ENCODE measurements at places on chromosomes 12 and 14.
A peak's percentile ranks its signal among the peaks of the same experiment; 100 is the strongest.

- peak; percentile 35 for DNase-seq
Observed at GRCh38 chr14:91144425-91145145, 30.7 kb downstream of the DGLUCY start.

- no peak for DNase-seq
Observed at GRCh38 chr12:65248656-65249633, 29.5 kb upstream of the MSRB3 start.

DNA sequence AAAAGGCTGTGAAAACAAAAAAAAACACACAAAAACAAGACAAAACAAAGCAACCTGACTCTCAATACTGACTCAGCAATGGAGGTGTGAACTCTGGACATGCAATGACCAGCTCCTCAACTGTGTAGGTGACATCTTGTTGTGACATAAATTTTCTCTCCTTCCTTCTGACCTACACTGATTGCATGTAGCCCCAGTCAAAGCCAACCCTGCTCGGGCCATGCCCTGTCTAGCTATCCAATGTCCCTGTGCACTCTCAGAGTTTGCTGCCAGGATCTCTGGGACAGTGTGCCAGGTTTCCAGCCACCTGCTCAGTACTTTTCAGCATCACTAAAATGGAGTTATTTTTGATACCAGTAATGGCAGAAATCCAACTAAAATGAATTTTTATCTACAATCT is 18.9 kb upstream of the CRACR2A start:
- no peak for DNase-seq

GRCh38 chr12:117284140-117284539 is 77.3 kb downstream of the NOS1 start:
- no peak for DNase-seq

- DNase-seq: no peak
Observed at GRCh38 chr12:80861641-80862378, 75.9 kb downstream of the LIN7A start.

- DNase-seq: no peak
Observed at GRCh38 chr12:113234483-113234882, 13.2 kb downstream of the TPCN1 start.

DNA sequence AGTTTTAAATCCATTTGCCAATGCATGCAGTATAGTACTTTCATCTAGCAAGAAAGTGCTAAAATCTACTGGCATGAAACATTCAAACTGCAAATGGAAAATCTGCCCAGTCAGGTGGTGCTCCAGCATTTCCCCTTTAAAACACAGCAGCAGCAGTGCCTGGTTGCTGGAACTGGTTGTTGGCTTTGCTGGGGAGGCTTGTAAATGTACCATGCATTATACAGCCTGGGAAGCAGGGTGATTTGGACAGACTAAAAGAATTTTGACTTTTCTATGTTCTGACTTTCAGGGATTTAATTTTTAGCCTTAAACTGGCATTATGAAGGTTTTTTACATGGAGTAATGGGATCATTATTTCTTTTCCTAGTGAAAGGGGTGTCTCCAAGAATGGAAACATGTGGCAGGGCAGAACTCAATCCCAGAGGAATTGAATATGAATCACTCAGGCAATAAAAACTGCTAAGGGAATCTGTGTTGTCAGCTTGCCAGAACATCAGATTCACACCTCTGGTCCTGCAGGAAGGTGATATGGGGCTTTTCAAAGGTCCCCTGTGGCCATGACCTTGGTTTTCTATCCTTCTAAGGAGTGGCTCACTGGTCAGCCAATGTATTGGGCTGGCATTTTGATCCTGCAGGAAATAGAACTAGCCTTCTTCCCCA is 9.0 kb upstream of the PAX9 start:
- no peak for DNase-seq

DNA sequence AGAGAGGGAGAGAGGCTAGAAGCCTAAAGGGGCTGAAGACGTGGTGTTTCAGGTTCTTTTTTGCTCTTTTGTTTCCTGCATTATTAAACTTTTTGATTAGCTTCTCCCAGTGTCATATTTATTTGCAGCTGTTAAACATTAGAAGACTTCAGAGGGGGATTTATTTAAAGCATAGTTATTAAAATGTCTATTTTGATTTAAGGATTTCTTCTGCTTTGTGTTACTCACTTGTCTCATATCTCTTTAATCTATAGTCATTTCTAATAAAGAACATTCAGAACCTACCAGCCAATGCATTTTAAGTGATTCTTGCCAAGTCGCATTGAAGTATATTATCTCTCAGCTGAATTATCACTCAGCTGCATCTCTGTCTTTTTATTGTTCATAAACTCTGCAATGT is 152.0 kb upstream of the DYRK2 start:
- DNase-seq: no peak

GRCh38 chr12:26808766-26809476 is 24.1 kb downstream of the ITPR2 start:
- DNase-seq: no peak

DNA sequence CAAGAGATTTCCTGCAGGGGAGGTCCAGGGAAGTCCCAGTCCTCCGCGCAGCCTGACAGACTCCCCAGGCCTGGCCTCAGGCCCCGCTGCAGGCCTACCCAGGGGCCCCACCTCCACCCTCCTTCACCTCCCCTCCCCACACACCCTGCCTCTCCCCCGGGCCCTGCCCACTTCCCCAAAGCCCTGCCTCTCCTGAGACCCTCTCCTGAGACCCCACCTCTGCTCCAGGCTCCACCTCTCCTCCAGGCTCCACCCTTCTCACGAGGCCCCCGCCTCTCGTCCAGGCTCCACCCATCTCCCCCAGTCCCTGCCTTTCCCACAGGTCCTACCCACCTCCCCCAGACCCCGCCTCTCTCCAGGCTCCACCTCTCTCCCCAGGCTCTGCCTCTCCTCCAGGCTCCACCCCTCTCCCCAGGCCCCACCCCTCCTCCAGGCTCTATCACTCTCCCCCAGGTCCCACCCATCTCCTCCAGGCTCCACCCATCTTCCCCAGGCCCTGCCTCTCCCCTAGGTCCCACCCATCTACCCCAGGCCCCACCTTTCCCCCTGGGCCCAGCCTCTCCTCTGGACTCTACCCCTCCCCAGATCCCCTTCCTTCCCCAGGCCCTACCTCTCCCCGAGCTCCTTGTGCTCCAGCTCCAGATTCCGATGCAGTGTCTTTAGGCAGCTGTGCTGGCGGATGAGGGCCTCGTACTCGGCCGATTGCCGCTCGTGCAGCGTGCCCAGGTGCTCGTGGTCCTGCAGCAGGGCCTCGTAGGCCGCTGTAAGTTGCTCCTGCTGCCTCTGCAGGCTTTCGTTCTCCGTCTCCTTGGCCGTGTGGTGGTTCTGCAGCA is 58.8 kb upstream of the GPR68 start:
- no peak for DNase-seq

- DNase-seq: no peak
Observed at GRCh38 chr12:92056290-92056689, 89.4 kb downstream of the BTG1 start.

- no peak for DNase-seq
Observed at GRCh38 chr12:98422359-98422758, 93.0 kb upstream of the TMPO start.

- DNase-seq: no peak
Observed at GRCh38 chr14:50882932-50883826, 11.3 kb downstream of the ABHD12B start.

DNA sequence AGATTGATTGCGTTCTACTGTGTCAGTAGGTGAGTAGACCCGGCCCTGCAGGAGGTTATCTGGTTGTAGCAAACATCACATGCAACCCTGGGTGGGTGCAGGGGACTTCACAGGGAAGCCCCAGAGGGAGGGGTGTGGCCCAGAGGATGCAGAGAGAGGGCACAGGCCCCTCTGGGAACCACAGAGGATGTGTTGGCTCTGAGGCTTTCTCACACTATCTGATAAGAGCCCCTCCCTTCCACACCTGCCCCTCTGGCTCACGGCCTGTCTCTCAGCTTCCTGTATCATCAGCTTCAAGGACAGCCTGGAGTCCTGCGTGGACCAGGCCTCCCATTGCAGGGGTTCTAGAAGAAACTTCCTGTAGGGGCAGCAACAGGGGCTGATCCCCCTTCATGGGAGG is 101.9 kb downstream of the RIN3 start:
- no peak for DNase-seq

Data from kidney capillary endothelial cell (primary cell).